ENCODE measurements at places on chromosomes 2 and 18. TPM values are rescaled to one million over a fixed set of nuclear protein-coding genes. Genes with fewer than 3 reads are reported as not detected.
A peak's percentile ranks its signal among the peaks of the same experiment; 100 is the strongest.

GRCh38 chr18:64083916-64084315, 65.0 kb downstream of the LINC00305 start:
- H3K27me3 ChIP-seq: no peaks in the 10 kb centered on the region
- H3K36me3 ChIP-seq: no peaks in the 10 kb centered on the region
- DNase-seq: no peak
- no peak overlapping the region for H3K27ac ChIP-seq

GRCh38 chr2:3199627-3200345, 177.8 kb downstream of the EIPR1 start:
- no peaks in the 10 kb centered on the region for H3K4me1 ChIP-seq
- H3K4me3 ChIP-seq: no peak overlapping the region
- DNase-seq: no peak
- H3K27me3 ChIP-seq: no peaks in the 10 kb centered on the region

GRCh38 chr2:90069290-90069894, 1377.9 kb downstream of the RPIA start:
- no peak overlapping the region for H3K27ac ChIP-seq
- H3K36me3 ChIP-seq: no peaks in the 10 kb centered on the region
- no peaks in the 10 kb centered on the region for H3K27me3 ChIP-seq
- no peaks in the 10 kb centered on the region for H3K4me1 ChIP-seq

The IL36RN gene
- total RNA-seq: not detected

- H3K36me3 ChIP-seq: no peaks in the 10 kb centered on the region
- no peak overlapping the region for H3K4me3 ChIP-seq
- DNase-seq: no peak
- no peak overlapping the region for H3K27ac ChIP-seq
These were observed 22.3 kb downstream of the SULT1C3 start for GRCh38 chr2:108262036-108262435.

The CFC1 gene
- total RNA-seq: 1.4 TPM

- H3K27me3 ChIP-seq: no peaks in the 10 kb centered on the region
- no peaks in the 10 kb centered on the region for H3K36me3 ChIP-seq
- H3K4me3 ChIP-seq: no peak overlapping the region
- H3K27ac ChIP-seq: no peak overlapping the region
These were observed 148.6 kb downstream of the B3GNT2 start for GRCh38 chr2:62344472-62344871.

- peak; percentile 63 for DNase-seq
- no peaks in the 10 kb centered on the region for H3K27me3 ChIP-seq
- H3K4me1 ChIP-seq: peaks cover 19% of the 10 kb centered on the region
- no peaks in the 10 kb centered on the region for H3K36me3 ChIP-seq
These were observed 3.4 kb upstream of the ASNSD1 start for GRCh38 chr2:189657867-189658266.

GRCh38 chr2:128286011-128286721, 32.5 kb downstream of the HS6ST1 start:
- peaks cover 74% of the 10 kb centered on the region for H3K36me3 ChIP-seq
- no peak overlapping the region for H3K4me3 ChIP-seq
- H3K27ac ChIP-seq: no peak overlapping the region
- DNase-seq: no peak
- H3K27me3 ChIP-seq: no peaks in the 10 kb centered on the region

DNA sequence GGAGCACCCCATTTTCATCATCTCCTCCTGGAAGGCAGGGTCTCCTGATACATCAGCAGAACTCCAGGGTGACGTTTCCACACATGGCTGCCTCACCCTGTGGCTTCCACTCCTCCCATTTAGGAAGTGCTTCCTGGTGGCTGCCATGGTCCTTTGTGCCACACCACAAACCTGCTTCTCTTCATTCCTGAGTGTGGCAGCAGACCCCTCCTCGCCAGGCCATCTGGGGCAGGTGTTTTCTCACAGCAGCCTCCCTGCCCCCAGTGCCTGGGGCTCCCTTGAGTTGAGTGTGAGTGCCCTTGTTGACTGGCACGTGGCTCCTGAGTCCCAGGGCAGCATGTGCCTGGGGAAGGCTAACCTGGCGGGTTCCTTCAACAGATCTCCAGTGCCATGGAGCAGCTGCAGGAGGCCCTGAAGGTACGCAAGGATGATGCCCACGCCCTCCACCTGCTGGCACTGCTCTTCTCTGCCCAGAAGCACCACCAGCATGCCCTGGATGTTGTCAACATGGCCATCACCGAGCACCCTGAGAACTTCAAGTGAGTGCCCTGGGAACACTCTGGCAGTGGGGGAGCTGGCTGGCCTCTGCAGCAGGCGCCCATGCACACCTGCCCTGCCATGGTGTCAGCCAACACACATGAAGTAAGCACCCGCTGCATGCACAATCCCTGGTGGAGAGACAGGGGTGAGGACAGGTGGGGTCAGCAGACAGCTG, 113.4 kb upstream of the MCFD2 start:
- H3K36me3 ChIP-seq: peaks cover 11% of the 10 kb centered on the region
- H3K4me3 ChIP-seq: no peak overlapping the region
- no peak for DNase-seq
- peaks cover 29% of the 10 kb centered on the region for H3K4me1 ChIP-seq
- no peak overlapping the region for H3K27ac ChIP-seq
- no peaks in the 10 kb centered on the region for H3K27me3 ChIP-seq

DNA sequence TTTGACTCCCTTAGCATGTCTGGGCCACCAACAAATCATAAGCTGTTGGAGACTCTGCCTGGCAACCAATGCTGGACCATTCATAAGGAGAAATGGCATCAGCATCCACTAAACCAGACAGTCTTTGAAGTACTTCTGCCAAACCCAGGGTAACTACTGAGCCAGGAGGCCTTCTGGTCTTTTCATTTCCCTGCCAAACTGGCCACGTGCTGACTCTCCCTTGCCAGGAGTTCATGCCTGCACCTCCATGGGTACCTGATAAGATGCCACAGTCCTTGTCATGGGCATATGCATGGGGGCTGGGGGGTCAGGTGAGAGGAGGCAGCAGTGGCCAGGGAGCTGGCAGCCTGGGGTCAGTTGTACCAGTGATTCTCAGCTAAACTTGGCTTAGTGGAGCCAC, 34.2 kb upstream of the DAPL1 start:
- no peak for DNase-seq
- H3K36me3 ChIP-seq: no peaks in the 10 kb centered on the region
- no peak overlapping the region for H3K4me3 ChIP-seq

The FAHD2B gene
- 36.3 TPM for total RNA-seq

DNA sequence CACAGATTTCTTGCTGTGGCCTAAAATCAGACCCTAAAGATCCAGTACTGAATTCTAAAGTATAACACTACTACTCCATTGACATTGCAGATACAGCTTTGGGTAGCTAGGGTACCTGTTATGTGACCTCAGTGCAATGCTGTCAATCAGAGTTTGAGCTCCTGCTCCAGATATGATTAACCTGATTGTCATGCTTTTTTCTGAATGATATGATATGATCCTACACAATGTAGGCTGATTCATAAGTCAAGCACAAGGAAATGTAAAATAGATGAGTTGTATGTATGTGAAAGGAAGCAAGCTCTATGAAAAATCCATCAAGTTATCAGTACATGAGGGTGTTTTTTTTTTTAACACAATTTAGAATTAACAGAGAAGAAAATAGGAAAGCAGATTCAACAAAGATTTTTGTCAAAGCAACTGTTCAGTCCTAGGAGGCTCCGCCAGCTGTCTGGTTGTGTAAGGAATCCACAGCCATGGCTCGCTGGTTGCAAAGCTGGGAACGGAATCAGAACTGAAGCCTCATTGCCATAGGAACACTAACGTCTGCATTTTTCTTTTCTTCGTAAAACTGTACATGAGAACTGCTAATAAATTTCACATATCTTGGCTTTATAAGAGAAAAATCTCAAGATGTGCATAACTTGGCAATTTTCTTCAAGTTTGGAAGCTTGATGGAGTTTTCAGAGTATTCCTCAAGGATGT, 52.9 kb downstream of the NR4A2 start:
- H3K27ac ChIP-seq: no peak overlapping the region
- no peaks in the 10 kb centered on the region for H3K36me3 ChIP-seq
- no peak for DNase-seq
- peaks cover 20% of the 10 kb centered on the region for H3K27me3 ChIP-seq

- H3K4me3 ChIP-seq: no peak overlapping the region
- no peaks in the 10 kb centered on the region for H3K4me1 ChIP-seq
- no peak overlapping the region for H3K27ac ChIP-seq
- no peak for DNase-seq
- H3K27me3 ChIP-seq: no peaks in the 10 kb centered on the region
These were observed 466.0 kb downstream of the RIT2 start for GRCh38 chr18:42649331-42650035.

DNA sequence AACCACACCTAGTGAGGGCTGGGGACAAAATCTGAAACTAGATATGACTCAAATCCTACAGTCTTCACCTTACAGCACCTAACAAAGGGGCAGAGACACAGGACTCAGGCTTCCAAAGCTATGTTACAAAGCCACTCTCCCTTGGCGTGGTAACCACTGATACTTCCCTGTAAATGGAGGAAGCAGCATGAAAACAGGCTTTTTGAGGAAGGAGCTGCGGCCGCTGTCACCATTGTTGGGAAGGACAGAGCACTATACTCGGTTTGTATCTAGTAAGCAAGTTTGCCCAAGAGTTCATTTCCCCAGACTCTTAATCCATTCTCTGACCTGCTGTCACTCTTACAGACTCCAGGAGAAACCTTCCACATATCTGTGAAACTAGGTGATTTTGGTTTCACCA, 60.3 kb downstream of the LONRF2 start:
- H3K27me3 ChIP-seq: no peaks in the 10 kb centered on the region
- no peak overlapping the region for H3K4me3 ChIP-seq
- no peaks in the 10 kb centered on the region for H3K4me1 ChIP-seq
- no peaks in the 10 kb centered on the region for H3K36me3 ChIP-seq

DNA sequence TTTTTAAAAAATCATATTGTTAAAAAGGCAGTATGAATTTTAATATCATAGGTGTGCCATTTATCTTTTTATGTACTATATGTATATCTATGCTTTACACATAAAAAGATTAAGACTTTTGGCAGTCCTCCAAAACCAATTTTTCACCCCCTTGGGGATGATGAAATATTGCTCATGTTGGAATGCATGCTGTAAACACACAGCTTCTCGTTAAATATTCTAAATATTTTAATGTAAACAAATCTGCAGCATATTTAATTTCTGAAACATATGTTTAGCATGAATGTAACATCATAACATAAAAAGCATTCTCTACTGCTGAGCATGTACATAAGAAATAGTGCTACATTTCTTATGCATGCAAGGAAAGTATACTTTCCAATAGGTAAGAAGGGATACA, 484.3 kb upstream of the LRATD1 start:
- no peaks in the 10 kb centered on the region for H3K27me3 ChIP-seq
- no peaks in the 10 kb centered on the region for H3K36me3 ChIP-seq
- H3K4me1 ChIP-seq: no peaks in the 10 kb centered on the region
- no peak for DNase-seq
- H3K4me3 ChIP-seq: no peak overlapping the region
- no peak overlapping the region for H3K27ac ChIP-seq

The FIGN gene
- 9.2 TPM for total RNA-seq

- H3K36me3 ChIP-seq: no peaks in the 10 kb centered on the region
- no peak for DNase-seq
- H3K27me3 ChIP-seq: no peaks in the 10 kb centered on the region
- no peaks in the 10 kb centered on the region for H3K4me1 ChIP-seq
- no peak overlapping the region for H3K27ac ChIP-seq
These were observed 477.2 kb upstream of the LRRTM4 start for GRCh38 chr2:77999376-77999775.

The FOXD4L1 gene
- total RNA-seq: 0.15 TPM

DNA sequence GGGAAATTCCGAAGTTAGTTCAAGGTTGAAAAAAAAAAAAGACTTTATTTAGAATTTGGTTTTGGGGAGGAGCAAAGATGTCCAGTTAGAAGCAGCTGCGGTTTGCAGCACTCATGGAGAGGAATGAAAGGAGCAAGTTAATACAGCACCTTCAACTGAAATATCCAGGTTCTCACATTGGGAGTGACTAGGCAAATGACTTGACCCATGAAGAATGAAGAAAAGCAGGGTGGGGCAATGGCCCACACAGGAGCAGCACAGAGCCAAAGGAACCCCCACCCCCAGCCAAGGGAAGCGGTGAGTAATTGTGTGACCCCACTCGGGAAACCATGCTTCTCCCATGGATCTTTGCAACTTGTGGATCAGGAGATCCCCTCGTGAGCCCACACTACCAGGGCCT, 32.8 kb downstream of the ZNF892 start:
- DNase-seq: no peak
- no peaks in the 10 kb centered on the region for H3K27me3 ChIP-seq
- H3K36me3 ChIP-seq: no peaks in the 10 kb centered on the region
- H3K4me1 ChIP-seq: no peaks in the 10 kb centered on the region
- H3K4me3 ChIP-seq: no peak overlapping the region

GRCh38 chr2:96391153-96391827, 55.7 kb downstream of the NCAPH start:
- H3K27me3 ChIP-seq: no peaks in the 10 kb centered on the region
- no peak overlapping the region for H3K4me3 ChIP-seq
- no peaks in the 10 kb centered on the region for H3K4me1 ChIP-seq
- DNase-seq: no peak

GRCh38 chr2:240579771-240580614, 6.5 kb upstream of the CAPN10 start:
- no peak overlapping the region for H3K4me3 ChIP-seq
- H3K27me3 ChIP-seq: no peaks in the 10 kb centered on the region
- peaks cover 8% of the 10 kb centered on the region for H3K36me3 ChIP-seq
- peaks cover 3% of the 10 kb centered on the region for H3K4me1 ChIP-seq
- peak; percentile 87 for DNase-seq
- H3K27ac ChIP-seq: no peak overlapping the region

- H3K27me3 ChIP-seq: peaks cover 32% of the 10 kb centered on the region
- no peak overlapping the region for H3K4me3 ChIP-seq
- H3K4me1 ChIP-seq: no peaks in the 10 kb centered on the region
- H3K27ac ChIP-seq: no peak overlapping the region
These were observed 18.6 kb downstream of the LYPD1 start for GRCh38 chr2:132651115-132652045.

DNA sequence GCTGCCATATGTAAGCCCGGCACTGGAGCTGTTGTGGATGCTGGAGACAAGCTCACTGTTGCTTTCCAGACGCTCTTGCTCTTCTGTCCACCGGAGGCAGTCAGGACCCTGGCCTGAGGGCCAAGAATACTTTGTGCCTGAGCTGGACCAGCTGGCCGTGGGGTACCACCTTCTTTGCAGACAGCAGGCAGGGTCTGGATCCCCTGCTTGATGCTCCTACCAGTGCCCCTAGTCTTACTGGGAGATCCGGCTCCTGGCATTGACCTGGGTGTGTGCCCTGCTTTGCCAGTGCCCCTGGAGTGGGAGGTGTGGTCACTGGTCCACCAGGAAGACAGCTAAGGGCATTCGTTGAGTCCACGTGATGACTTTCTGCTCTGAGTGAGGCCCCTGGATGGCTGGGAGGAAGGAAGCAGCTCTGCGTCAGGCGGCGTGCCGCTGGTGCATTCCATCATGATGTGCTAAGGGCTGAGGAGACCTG, 59.3 kb downstream of the LRRFIP1 start:
- no peaks in the 10 kb centered on the region for H3K4me1 ChIP-seq
- H3K36me3 ChIP-seq: peaks cover 63% of the 10 kb centered on the region
- no peaks in the 10 kb centered on the region for H3K27me3 ChIP-seq
- no peak for DNase-seq
- H3K27ac ChIP-seq: no peak overlapping the region
- no peak overlapping the region for H3K4me3 ChIP-seq

The WDR35 gene
- 12.4 TPM for total RNA-seq

- H3K27ac ChIP-seq: peak overlapping the region; percentile 64
- H3K27me3 ChIP-seq: no peaks in the 10 kb centered on the region
- peaks cover 48% of the 10 kb centered on the region for H3K36me3 ChIP-seq
- H3K4me3 ChIP-seq: peak overlapping the region; percentile 99
These were observed 894 bp downstream of the SMAD7 start for GRCh38 chr18:48949606-48950535.
